ENCODE measurements at places on chromosomes 2 and 18.

GRCh38 chr2:100963026-100963375 is 39.1 kb upstream of the RPL31 start:
- DNase-seq, result no peak

GRCh38 chr2:234494361-234495250 is 2.3 kb downstream of the ARL4C start:
- no peak for DNase-seq

GRCh38 chr2:231361701-231362554 is 33.6 kb upstream of the B3GNT7 start:
- peak; percentile 8 for DNase-seq

DNA sequence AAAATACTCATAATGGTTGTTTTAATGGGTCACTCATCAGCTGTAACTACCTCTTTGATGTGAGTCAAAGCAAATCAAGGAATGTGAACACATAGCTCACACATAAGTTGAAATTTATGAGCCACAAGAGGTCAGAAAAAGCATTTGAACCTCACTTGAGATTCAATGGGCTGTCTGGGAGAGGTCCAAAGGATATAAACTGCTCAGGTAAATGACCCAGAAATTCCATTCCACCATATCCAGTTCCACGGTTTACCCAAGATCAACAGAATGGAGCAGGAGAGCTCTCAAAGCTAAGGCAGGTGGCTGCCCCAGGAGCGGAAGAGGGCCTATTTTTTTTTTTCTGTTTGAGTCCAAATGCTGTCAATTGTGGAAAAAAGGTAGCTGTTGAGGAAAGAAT is 464.1 kb downstream of the TNS1 start:
- DNase-seq, result no peak

DNA sequence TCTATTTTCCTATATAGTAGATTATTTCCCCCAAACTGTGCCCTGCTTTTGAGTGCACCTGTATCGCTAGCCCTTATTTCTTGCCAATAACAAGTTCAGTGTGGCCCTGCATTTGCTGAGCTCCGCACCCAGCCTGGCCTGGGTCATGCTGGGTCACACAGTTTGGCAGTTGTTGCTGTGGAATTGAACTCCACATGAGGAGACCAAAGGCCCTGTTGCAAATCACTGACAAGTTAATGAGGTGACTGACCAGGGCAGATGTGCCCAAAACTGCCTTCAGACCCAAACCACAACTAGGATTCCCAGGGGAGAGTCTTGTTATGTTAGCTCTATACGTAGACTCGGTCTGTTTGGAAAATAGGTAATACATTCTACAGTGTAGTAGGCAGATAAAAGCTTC is 31.0 kb downstream of the COL4A4 start:
- DNase-seq, result no peak

DNA sequence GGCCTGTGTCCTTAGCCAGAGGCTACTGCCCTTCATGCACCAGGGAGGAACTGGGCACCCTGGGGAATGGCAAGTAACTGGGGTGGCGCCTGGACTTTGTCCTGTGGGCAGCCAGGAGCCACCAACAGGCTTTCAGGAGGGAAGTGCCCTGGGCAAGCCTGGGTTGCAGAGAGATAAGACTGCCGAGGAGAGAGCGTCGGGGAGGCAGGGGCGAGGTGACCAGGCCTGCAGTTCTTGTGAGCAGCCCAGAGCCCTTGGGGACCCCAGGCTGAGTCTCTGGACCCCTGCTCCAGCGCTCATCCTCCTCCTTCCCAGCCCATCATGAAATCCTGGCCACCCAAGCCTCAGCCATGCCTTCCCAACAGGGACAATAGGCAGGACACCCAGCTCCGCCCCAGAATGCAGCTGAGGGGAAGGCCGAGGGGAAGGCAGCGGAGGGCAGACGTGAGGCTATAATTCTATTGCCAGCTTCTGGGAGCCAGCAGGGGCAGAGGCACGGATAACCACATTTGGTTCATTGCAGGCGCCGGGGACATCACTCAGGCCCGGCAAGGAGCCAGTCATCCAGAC is 25.1 kb downstream of the ADRA2B start:
- DNase-seq, result no peak

- DNase-seq, result no peak
Observed at GRCh38 chr2:182318466-182319220, 108.2 kb downstream of the PDE1A start.

GRCh38 chr2:167579826-167580225 is 667.6 kb downstream of the STK39 start:
- no peak for DNase-seq

- DNase-seq, result no peak
Observed at GRCh38 chr2:130154773-130155765, 10.2 kb upstream of the CCDC74B start.

DNA sequence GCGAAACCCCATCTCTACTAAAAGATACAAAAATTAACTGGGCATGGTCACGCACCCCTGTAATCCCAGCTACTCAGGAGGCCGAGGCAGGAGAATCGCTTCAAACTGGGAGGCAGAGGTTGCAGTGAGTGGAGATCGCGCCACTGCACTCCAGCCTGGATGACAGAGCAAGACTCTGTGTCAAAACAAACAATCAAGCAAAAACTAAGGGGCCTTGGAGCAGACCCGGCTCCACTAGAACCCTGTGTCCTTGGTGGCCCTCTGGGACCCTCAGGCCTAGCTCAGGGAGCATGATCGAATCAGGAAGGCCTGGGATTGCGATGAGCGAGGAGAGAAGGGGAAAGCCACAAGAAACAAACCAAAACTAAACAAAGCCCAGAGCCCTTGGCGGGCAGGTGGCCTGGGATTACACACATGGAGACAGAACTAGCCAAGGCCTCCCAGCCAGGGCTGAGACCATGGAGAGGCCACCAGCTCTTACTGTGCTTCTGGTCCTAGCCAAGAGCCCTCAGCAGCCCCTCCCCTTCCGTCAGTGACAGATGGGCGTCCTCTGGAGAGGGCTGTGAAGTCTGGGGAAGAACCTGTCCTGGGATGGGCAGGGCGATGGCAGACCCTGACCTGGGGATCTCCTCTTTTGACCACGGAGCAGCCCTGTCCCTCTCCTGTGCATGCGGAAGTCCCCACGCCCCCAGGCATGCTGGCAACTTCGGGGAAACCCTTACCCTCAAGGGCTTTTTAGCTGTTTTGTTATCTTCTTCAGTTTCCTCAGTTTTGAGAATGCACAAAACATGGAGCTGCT is 27.4 kb upstream of the CATIP start:
- DNase-seq, result no peak

- DNase-seq, result no peak
Observed at GRCh38 chr2:48984922-48985321, 169.4 kb downstream of the FSHR start.

DNA sequence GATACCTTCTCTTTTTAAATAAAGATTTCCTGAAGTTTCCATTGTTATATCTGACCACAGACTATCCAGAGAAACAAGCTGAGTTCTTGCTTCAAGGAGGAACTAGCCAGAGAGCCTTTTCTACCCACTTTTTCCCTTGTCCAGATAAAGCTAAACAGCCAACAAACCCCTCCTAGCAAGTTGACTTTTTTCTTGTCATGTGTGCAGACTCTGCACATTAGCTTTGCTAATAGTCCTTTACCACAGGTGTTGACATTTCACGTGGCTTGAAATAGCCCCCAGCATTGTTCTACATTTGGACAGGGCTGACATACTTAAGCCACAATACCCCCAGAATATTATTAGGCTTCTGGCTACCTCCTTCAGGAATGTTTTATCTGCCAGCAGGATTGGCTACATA is 40.7 kb downstream of the PCBP1 start:
- no peak for DNase-seq

DNA sequence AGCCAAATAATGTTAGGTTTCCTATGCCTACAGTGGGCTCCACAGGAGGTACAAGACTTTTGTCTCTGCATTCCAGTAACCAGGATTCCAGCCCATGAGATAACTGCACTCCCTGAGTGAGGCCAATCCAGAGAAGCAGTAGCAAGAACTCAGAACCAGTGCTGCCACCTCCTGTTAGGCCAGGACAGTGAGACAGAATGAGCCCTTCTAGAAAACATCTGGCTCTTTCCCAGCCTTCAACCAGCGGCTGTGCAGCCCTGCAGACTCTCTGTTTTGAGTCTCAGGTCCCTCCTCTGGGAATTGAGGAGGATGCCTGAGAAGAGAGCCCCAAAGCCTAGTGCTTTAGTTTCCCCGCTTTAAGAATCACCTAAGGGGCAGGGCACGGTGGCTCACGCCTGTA is 44.2 kb downstream of the ARID5A start:
- DNase-seq, result no peak

DNA sequence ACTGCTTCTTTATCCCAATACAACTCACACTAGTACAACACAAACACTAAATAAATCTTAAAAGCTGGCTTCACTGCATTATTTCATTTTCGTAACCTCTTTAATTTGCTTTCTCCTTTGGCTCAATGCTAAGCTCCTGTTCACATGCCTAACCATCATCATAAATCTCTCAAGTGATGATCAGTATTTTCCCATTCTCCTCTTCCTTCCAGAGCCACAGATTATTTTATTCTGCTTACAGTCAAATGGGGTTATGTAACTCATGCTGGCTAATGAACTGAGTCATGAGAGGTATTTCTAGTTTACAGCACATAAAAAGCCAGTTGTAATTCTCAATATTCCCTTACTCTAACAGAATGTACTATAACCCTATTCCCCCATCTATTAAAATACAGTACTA is 350.4 kb upstream of the ZC3H15 start:
- DNase-seq, result no peak

DNA sequence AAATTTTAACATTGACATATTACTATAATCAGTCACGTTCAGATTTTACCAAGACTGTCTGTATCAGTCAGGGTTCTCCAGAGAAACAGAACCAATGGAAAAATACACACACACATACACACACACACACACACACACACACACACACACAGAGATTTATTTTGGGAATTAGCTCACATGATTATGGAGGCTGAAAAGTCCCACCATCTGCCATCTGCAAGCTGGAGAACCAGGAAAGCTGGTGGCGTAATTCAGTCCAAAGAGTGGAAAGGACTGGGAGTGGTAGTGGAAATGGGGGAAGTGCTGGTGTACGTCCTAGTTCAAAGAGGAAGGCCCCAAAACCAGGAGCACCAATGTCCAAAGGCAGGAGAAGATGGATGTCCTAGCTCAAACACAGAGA is 166.4 kb downstream of the AKAIN1 start:
- no peak for DNase-seq

- DNase-seq, result no peak
Observed at GRCh38 chr2:178449700-178450523, 1.1 kb downstream of the PRKRA start.

- no peak for DNase-seq
Observed at GRCh38 chr2:1140389-1141003, 189.8 kb downstream of the SNTG2 start.

GRCh38 chr2:161448431-161448830 is 32.3 kb downstream of the TBR1 start:
- DNase-seq, result no peak

- DNase-seq, result no peak
Observed at GRCh38 chr2:222569826-222570225, 86.1 kb downstream of the FARSB start.

DNA sequence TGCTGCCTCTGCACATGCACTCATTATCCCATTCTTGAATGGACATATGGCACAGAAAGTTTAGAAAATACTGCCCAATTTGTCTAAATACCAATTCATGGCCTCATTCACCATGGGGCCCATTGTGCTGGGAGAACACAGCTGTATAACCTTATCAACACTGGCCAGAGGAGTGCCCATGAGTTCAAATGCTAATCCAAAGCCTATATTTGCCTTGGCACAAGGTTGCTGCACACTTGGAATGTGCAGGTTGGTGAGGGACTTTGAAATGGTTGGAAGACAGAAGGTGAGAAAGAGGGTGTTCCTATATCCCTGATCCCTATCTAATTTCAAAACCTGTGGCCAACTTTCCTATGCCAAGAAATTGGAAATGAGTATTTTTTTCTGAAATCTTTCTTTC is 693.9 kb upstream of the ID2 start:
- no peak for DNase-seq

DNA sequence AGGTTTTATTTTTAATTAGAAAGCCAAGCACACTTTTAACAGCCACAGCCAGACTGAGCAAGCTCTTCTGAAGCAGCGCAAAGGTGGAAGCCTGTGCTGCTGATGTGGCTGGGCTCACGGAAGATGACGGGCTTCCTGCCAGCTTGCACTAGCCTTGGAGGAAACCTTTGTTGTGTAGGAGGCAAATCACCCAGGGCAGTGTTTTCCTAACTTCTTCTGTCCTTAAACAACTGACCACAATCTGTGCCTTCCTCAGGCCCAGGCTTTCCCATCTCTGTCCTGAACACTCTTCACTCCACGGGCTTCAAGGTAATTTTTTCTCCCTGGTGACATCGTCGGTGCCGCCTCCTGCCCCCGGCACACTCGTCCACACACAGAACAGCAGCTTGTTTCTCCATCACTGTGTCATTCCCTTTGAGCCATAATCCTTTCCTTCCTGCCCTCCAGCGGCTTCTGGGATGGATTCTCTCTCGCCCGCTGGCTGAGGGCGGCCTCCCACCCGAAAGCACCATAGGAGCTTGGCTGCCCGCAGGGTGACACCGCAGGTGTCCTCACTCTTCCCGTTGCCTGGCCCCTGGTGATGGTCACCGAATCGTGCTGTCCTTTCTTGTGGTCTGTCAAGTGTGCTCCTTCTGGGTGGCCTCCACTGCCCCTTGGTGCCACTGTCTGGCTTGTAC is 31.1 kb upstream of the INHBB start:
- DNase-seq, result no peak

DNA sequence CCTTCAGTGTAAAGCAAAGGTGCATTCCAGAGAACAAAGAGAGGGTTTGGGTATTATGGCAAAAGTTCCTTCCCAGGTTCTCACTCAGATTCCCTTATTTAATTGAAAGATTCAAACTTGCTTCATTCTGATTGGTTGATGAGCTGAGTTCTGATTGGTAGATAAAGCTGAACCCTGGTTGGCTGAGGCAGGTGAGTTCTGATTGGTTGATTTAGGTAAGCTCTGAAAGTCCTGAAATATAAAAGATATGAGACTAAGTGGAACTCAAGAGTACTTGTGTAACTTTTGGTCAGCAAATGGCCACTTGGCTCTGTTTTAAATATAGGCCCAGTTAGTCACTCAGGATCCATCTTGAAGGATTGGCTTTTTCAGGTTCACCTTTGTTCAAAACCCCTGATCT is 99.8 kb upstream of the FBXO11 start:
- DNase-seq, result no peak

- DNase-seq, result no peak
Observed at GRCh38 chr2:9230051-9230802, 23.6 kb downstream of the ASAP2 start.

DNA sequence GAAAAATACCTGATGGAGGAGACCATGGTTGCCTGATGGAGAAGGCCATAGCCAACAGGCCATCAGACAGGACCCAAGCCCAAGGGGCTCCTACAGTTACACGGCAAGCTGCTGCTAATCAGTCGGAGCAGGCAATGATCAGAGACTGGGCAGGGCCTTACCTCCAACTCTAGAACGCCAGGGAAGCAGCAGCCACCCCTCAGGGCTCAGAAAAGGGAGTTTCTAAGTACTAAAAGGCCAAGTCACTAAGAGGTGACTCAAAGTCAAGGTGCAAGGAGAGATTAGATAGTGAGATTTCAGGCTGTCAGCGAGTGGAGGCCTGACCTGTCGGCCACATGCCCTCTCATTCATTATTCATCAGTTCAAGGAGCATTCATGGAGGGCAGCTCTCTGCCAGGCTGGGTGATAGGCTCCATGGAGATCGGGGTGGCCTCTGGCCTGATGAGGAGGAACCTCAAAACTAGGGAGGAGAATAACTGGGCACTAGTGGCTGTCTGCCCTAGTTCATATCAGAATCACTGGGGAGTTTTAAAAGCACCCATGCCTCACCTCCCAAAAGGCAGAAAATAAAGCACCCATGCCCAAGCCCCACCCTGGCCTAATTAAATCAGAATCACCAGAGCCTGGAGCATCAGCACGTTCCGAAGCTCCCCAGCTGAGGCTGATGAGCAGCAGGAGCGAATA is 3.6 kb downstream of the VIL1 start:
- DNase-seq, result no peak

GRCh38 chr2:10947005-10947440 is 35.3 kb downstream of the KCNF1 start:
- DNase-seq, result no peak
